ENCODE measurements at places on chromosomes 4 and X. TPM values are rescaled to one million over a fixed set of nuclear protein-coding genes. Genes with fewer than 3 reads are reported as not detected.
A peak's percentile ranks its signal among the peaks of the same experiment; 100 is the strongest.

WDR45 gene
- total RNA-seq = 78.5 TPM

FGFR3 gene
- total RNA-seq = 0.97 TPM

GRCh38 chr4:93700571-93700970 is 128.0 kb upstream of the ATOH1 start:
- H3K36me3 ChIP-seq = no peaks in the 10 kb centered on the region
- no peak overlapping the region for H3K4me3 ChIP-seq
- DNase-seq = no peak
- H3K4me1 ChIP-seq = no peaks in the 10 kb centered on the region

DNA sequence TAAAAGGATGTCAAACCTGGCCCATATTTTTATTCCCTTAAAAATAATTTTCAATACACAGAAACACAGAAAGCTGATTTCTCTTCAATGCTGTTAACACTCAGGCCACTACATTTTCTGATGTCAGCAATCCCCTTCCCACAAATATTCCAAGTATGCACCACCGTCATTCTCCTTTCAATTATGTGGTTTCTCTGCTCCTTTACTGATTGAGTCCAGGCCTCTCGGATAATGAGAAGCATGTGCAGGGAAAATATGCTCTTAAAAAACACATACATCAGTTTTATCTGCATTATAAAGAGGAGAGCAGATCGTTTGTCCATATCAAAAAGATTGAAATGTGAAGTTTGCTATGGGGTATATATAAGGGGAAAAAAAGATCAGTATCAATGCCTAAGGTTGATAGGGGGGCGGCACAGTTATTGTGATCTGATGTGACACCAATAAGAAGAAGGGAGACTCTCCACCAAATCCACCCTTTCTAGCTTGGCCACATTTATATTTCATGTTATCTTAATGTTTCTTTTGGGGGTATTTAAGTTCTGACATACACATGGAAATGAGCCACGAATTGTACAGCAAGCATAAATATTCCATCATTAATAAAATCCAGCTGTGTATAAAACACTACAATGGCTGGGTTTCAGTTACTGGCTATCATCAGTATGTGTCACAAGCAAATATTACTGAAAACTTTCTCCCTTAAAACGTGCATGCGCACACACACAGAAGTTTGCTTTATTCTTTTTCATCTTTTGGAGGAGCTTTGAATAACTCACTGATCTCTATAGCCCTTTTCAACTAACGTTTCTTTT is 6.4 kb downstream of the AMOT start:
- peak overlapping the region; percentile 48 for H3K4me3 ChIP-seq
- no peaks in the 10 kb centered on the region for H3K36me3 ChIP-seq
- peaks cover 17% of the 10 kb centered on the region for H3K4me1 ChIP-seq
- peak; percentile 67 for DNase-seq

DNA sequence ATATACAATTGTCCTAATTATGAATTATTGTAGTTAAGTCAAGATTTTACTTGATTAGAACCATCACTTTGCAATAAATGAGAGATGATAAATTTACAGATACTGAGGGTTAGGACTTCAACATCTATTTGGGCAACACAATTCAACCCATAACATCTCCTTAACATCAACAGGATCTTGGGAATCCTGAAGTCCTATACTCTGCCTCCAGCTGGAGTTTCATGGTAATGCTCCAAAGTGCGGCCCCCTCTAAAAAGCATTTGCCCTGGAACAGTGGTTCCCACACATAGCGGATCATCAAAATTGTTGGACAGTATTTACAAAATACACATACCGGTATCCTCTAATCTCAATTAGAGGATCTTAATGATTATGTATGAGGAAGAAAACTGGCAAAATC is 618.6 kb downstream of the CENPC start:
- H3K27me3 ChIP-seq = no peaks in the 10 kb centered on the region
- no peaks in the 10 kb centered on the region for H3K36me3 ChIP-seq
- H3K4me1 ChIP-seq = no peaks in the 10 kb centered on the region
- no peak overlapping the region for H3K4me3 ChIP-seq
- H3K27ac ChIP-seq = no peak overlapping the region

DNA sequence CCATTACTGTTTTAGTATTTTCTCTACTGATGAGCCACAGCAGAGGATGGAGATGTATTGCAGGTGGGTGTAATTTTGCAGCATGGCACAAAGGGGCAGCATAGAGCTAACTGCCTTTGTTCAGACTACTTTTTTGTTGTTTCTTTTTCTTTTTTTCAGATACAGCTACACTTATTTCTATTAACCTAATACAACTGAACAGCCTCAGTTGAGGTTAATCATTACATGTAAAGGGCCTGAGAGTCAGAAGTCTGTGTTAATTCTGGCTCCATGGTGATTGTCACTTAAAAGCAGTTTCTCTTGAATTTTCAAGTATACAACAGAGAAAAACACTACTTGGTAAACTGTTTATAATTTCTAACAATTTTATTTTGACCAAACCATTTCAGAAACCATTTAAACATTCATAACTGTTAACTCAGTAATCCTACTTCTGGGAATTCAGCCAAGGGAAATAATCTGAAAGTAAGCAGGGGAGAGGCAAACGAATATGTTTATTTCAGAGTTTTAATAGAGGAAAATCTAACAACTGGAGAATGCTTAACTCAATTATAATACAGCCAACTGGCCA is 13.9 kb upstream of the PPEF2 start:
- H3K4me3 ChIP-seq = no peak overlapping the region
- no peaks in the 10 kb centered on the region for H3K36me3 ChIP-seq
- peak; percentile 68 for DNase-seq
- 0 out of 2 replicates have a peak overlapping the region, but pooled peaks have one; percentile 0 for H3K27ac ChIP-seq
- H3K27me3 ChIP-seq = no peaks in the 10 kb centered on the region

DNA sequence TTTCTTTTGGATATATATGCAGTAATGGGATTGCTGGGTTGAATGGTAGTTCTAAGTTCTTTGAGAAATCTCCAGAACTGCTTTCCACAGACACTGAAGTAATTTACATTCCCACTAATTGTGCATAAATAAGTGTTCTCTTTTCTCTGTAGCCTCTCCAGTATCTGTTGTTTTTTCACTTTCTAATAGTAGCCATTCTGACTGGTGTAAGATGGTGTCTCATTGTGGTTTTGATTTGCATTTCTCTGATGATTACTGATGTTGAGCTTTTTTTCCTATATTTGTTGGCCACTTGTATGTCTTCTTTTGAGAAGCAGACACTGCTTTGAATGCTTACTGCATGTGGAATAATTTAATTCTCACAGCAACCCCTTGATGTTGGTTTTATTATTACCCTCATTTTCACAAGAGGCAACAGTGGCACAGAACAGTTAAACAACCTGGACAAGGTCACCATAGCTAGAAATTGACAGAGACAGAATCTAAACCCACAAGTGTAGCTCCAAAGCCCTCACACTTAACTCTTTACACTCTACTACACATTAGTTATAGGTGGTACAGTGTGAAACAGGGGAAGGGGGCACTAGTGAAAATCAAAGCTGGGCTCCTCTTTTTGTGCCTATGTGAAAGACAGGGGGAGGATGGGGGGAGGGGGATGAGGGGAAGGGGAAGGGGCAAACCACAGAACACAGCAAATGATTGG is 96.1 kb downstream of the REELD1 start:
- H3K27me3 ChIP-seq = no peaks in the 10 kb centered on the region
- no peaks in the 10 kb centered on the region for H3K36me3 ChIP-seq
- H3K4me3 ChIP-seq = no peak overlapping the region
- no peak overlapping the region for H3K27ac ChIP-seq
- peaks cover 9% of the 10 kb centered on the region for H3K4me1 ChIP-seq

- H3K36me3 ChIP-seq = no peaks in the 10 kb centered on the region
- DNase-seq = peak; percentile 69
- peak overlapping the region; percentile 79 for H3K27ac ChIP-seq
- H3K4me1 ChIP-seq = peaks cover 34% of the 10 kb centered on the region
- peak overlapping the region; percentile 80 for H3K4me3 ChIP-seq
Observed at GRCh38 chrX:119690921-119691716, 1.8 kb downstream of the SEPTIN6 start.

GRCh38 chrX:42119076-42119475 is 195.7 kb upstream of the CASK start:
- H3K36me3 ChIP-seq = no peaks in the 10 kb centered on the region
- H3K27ac ChIP-seq = no peak overlapping the region
- H3K4me1 ChIP-seq = no peaks in the 10 kb centered on the region
- no peak overlapping the region for H3K4me3 ChIP-seq

DNA sequence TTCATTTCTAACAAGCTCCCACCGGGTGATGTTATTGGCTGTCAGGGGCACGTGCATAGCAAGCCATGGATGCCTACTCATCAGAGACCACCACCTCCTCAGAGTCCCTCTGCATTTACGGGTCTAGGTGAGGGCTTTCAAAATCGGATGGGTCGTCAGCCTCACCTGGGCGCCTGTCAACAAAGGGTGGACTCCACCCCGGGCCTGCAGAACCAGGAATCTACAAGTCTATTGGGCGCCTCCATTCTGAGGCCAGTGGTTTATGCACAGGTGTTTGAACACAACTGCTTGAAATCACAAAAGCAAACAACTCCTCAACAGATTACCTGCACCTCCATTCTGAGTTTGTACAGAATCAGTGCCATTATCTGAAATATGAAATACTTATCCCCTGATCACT is 318.9 kb downstream of the PTTG2 start:
- 0 out of 2 replicates have a peak, but pooled peaks cover 4% of the 10 kb centered on the region for H3K4me1 ChIP-seq
- no peaks in the 10 kb centered on the region for H3K36me3 ChIP-seq
- no peak overlapping the region for H3K27ac ChIP-seq
- no peaks in the 10 kb centered on the region for H3K27me3 ChIP-seq
- DNase-seq = no peak
- H3K4me3 ChIP-seq = no peak overlapping the region

DNA sequence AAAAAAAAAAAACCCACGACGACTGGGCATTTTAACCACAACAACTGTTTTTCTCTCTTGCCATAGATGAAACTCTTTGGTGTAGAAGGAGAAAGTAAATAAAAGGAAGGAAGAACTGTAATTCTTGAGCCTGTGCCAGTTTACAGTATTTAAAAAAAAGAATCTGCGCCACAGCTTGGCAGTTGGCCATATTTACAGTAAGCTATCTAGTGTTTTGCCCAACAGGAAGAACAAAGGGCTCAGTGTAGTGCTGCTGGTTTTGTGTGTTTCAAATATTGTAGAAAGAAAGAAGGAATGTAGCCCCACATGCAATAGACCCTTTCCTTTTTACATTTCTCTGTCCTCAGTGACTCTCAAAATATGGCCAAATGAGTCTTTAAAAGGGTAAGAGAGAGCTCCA is 66.1 kb downstream of the NR3C2 start:
- no peaks in the 10 kb centered on the region for H3K27me3 ChIP-seq
- H3K4me1 ChIP-seq = no peaks in the 10 kb centered on the region
- no peak overlapping the region for H3K4me3 ChIP-seq
- H3K36me3 ChIP-seq = no peaks in the 10 kb centered on the region
- no peak overlapping the region for H3K27ac ChIP-seq

DCAF4L1 gene
- total RNA-seq = not detected

GRCh38 chrX:28880136-28880535 is 292.9 kb downstream of the IL1RAPL1 start:
- no peaks in the 10 kb centered on the region for H3K4me1 ChIP-seq
- no peak for DNase-seq
- no peaks in the 10 kb centered on the region for H3K36me3 ChIP-seq
- no peak overlapping the region for H3K4me3 ChIP-seq

GK2 gene
- total RNA-seq = not detected
